T-helper 17 cell (primary cell): ENCODE measurements at places on chromosomes 1 and 21.

GRCh38 chr1:3277623-3278022, 176.8 kb upstream of the ARHGEF16 start:
- DNase-seq: no peak

- DNase-seq: no peak
Measured at GRCh38 chr1:194273660-194274059, 1087.2 kb upstream of the B3GALT2 start.

GRCh38 chr1:109105881-109106280, 8.0 kb upstream of the ELAPOR1 start:
- no peak for DNase-seq

DNA sequence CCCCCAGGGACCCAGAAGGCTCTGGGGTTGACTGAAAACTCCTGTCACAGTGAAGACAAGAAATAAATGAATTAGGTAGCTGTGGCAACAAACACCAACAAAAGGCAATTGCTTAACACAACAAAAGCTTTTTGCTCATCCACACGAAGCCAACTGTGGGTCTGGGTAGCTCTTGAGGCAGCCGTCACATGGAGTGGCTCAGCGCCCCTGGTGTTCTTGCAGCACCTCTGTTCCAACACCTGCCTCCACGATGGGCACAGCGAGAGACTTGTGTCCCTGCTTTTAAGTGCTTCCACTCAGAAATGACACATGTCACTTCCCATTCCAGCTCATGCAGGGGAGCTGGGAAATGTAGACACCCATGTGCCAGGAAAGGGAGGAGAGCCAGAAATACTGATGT, 364.5 kb upstream of the DUSP10 start:
- no peak for DNase-seq

- no peak for DNase-seq
Measured at GRCh38 chr1:5473268-5473667, 519.0 kb downstream of the NPHP4 start.

- DNase-seq: no peak
Measured at GRCh38 chr1:10815858-10816195, 19.4 kb upstream of the CASZ1 start.

DNA sequence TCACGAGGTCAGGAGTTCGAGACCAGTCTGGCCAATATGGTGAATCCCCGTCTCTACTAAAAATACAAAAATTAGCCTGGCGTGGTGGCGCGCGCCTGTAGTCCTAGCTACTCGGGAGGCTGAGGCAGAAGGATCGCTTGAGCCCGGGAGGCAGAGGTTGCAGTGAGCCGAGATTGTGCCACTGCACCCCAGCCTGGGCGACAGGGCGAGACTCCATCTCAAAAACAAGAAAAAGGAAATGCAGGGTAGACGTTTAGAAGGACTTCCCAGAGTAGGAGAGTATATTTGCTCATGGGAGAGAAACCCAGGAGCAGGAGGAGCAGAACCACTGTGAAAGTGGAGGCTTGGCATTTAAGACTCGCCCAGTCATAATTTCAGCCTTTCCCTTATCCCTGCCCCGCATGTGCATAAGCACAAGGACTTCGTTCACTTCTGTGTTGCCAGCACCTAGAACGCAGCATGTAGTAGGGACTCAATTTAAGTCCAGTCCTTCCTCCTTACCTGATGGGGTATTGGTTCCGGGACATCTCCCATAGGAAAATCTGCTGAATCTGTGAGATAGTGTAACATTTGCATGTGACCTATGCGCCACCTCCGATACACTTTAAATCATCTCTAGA, 5.2 kb upstream of the MEF2D start:
- no peak for DNase-seq

- DNase-seq: no peak
Measured at GRCh38 chr1:78687914-78688313, 38.3 kb downstream of the IFI44 start.

DNA sequence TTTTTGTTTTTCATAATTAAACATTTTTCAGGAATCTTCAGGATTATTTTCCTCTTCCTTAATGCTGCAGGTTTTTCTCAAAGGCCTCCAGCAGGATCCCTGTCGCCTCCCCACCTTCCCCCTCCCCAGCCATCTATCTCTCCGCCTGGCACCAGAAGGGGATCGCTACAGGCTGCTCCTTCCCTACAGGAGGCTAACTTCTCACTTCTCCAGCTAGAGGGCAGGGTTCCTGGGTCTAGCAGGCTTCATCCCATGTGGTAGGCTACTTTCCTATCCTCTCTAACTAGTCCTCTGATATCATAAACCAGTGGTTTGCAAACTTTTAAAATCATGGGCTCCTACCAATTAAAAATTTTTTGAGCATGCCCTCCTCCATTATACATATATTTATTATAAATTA, 104.1 kb downstream of the KCNN3 start:
- DNase-seq: no peak

- DNase-seq: no peak
Measured at GRCh38 chr1:234109840-234110239, 205.4 kb downstream of the SLC35F3 start.

DNA sequence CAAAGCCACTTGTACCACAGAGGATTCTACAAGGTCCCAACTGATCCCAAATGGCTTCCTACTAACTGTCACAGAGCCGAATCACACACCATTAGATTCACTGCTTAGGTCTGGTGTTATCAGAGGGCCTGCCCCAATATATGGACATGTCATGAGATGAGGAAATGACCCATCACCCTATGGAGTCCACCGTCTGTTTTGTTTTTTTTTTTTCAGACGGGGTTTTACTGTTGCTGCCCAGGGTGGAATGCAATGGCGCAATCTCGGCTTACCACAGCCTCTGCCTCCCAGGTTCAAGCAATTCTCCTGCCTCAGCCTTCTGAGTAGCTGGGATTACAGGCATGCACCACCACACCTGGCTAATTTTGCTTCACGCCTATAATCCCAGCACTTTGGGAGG, 83.8 kb upstream of the ETS2 start:
- DNase-seq: no peak

- no peak for DNase-seq
Measured at GRCh38 chr1:18705811-18706210, 75.2 kb downstream of the PAX7 start.

DNA sequence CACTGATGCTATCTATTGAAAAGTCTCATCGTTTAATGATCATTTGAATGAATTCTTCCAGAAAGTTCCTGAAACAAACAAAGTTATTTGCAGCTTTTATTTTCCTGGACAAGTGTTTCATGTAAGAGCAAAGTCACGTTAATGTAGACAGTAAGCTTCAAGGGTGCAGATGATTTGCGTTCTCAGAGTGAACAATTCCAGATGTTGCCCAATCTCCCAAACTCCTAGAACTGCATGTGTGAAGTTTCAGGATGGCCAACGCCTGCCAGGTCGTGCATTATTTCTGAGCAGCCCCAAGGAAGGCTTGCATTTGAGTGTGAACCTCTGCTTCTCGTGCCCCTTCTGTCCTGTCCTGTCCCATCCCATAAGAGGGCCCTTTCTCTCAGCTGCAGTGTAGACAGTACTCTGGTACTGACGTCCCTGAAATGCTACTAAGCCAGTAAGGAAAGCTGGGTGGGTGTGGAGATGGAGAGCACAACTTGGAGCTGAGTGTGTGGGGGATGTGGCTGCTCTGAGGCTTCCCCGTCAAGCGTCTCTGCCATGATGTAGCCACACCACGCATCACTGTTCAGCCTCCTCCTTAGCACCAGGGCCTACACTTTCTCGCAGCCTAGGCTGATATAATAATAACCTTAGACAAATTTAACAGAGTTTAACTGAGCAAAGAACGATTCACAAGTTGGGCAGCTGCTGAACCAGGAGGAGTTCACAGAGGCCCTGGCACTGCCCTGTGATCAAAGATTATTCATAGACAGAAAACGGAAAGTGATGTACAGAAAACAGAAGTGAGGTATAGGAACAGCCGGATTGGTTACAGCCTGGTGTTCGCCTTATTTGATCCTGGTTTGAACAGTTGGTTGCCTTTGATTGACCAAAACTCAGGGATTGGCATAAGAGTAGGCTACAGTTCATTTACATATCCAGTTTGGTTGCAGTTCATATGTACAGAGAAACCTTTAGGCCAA, 50.4 kb downstream of the RHOU start:
- no peak for DNase-seq

DNA sequence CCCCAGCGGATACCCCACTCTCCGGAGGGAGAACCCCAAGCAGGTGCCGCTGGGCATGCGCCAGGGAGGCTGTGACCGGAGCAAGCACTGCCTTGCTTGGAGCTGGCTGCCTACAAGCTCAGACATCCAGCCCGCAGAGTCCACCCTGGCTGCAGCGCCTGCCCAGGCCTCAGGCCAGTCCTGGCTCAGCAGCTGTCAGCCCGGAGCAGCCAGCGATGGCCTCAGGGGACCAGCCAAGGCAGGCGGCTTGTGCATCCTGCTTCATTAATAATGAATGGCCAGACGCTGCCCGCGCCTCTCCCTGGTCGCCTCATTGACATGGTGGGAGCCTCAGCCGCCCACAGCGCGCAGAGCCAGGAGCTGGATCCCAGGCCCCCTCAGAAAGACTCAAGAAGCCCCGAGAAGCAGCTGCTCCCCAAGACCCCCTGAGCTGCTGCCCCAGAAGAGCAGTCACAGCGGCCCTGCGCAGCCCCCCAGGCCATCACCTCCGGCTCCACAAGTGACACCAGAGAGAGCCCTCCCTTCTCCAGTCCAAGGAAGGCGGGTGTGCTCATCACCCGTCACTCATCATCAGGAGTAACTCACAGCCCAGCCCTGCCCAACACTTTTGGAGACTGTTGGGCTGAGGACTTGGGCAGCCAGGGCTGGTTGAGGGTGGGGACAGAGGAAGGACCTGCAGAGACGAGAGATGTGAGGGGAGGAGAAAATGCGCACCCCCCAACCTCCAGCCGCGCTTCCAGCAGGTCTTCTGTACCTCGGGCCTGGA, 19.6 kb downstream of the KCNAB2 start:
- no peak for DNase-seq

- DNase-seq: no peak
Measured at GRCh38 chr1:209250861-209251636, 332.5 kb upstream of the CAMK1G start.

DNA sequence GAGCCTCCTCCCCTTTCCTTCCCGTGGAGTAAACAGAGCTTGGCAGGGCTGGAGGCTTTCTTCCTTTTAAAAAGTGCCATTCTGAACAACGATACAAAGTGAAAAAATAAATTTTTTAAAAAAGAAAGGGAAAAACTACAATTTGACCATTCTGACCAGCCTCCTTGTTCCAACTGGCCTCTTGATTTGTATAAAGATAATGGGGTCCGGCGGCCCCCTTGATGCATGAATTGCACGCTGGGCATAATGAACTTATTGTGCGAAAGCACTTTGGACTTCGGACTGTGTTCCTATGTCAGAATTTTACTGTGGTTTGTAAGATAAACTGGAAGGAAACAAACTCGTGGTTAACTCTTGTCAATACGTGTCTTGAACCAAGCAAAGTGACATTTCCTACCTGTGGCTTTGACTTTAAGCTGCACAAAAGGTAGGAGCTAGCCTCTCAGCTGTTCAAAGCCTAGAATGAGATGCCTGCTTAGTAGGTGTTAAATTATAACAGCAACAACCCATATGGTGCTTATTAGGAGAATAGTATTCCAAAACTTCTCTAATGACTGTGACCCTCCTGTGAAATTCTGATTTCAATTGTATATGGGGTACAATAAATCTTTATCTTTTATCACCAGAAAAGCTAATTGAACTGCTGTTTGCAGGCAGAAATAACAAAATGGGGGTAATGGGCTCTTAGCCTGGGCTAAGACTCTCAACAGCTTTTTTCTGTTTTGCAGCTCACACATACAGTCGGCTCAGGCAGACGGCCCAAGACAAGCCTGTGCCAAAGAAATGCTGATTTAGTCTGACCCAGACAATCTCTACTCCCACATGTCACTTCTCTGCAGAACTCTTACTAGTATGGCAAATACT, 9.3 kb downstream of the IRF2BP2 start:
- no peak for DNase-seq

DNA sequence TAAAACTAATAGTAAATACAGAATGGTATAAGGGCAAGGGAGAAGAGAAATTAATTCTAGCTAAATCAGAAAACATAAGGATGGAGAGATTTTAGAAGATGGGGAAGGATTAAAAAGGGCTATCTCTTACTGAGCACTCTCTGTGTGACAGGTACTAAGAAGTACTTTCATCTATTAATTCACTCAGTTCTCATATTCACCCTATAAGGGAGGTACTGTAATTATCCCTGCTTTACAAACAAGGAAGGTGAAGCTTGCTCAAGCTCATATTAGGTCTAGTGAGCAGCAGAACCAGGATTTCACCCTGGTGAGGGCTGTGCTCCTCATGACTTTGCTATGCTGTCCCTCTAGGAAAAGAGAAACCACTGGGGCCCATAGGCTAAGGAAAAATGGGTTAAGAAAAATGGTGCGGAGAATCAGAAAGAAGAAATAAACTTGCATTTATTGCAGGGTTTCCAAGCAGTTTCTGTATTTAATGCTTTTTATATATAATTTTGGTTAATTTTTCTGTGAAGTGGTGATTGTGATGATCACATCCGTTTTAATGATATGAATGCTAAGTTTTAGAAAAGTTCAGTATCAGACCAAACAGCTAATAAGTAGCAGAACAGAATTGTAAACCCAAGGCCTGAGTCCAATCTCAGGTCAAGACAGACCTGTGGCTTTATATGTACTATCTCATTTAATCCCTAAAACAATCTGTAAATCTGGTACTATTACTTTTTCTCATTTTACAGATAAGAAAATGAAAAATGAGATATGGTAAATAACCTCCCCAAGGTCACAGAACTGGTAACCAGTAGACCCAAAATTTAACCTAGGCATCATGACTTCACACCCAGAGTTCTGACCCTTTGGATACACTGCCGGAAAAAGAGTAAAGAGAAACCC, 1.7 kb downstream of the PCNX2 start:
- DNase-seq: no peak

- DNase-seq: peak; percentile 43
Measured at GRCh38 chr1:46724991-46725735, 6.2 kb upstream of the EFCAB14 start.

GRCh38 chr1:67831850-67832513, 1.3 kb downstream of the GNG12 start:
- no peak for DNase-seq

DNA sequence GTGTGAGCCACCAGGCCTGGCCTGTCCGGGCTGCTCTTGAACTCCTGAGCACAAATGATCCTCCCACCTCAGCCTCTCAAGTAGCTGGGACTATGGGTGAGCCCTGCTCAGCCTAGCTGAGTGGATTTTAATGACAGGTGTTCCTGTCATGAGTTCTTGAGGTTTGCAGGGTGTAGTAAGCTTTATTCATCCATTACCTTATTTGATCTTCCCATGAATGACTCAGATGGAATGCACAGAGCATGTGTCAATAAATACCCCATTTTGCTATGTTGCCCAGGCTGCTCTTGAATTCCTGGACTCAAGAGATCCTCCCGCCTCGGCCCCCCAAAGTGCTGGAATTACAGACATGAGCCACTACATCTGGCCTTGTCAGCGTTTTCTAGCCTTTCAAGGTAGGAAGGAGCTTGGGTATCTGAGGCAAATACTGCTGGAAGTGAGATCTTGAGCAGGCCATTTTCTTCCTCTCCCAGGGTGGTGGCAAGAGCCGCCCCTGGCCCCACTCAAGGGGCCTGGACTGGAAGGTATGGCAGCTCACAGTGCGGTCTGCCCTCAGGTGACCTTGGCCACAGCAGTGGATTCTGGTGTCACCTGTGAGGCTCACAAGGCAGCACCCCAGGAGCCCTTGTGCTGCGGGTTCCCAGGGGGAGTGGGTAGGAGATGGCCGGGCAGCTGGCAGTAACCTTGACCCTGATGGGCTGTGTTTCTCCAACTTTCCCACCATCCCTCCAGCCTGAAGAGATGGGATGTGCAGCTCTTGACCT, 20.0 kb downstream of the PIK3CD start:
- DNase-seq: no peak

- DNase-seq: no peak
Measured at GRCh38 chr1:202627841-202628565, 82.3 kb downstream of the SYT2 start.
